ENCODE measurements at places on chromosomes 5 and 9. TPM values are rescaled to one million over a fixed set of nuclear protein-coding genes. Genes with fewer than 3 reads are reported as not detected.

The S1PR3 gene
- polyA plus RNA-seq = 0.22 TPM

The IL4 gene
- polyA plus RNA-seq = not detected

The AQP7 gene
- polyA plus RNA-seq = not detected

The BTNL8 gene
- polyA plus RNA-seq = not detected

The PCDHGB3 gene
- polyA plus RNA-seq = not detected

The LHX6 gene
- polyA plus RNA-seq = 0.14 TPM

The MSMP gene
- not detected for polyA plus RNA-seq

The RASGRF2 gene
- polyA plus RNA-seq = 0.42 TPM

The BTNL9 gene
- 18.7 TPM for polyA plus RNA-seq

The GABRA6 gene
- 2.2 TPM for polyA plus RNA-seq

The RCL1 gene
- polyA plus RNA-seq = 7.5 TPM

Measured in neural cell (in vitro differentiated cells).